ENCODE measurements at places on chromosomes 5 and 9.

GRCh38 chr5:39775797-39776365 is 351.1 kb upstream of the DAB2 start:
- DNase-seq: no peak

- no peak for DNase-seq
These were observed 8.5 kb downstream of the ANKS6 start for GRCh38 chr9:98787766-98788335.

DNA sequence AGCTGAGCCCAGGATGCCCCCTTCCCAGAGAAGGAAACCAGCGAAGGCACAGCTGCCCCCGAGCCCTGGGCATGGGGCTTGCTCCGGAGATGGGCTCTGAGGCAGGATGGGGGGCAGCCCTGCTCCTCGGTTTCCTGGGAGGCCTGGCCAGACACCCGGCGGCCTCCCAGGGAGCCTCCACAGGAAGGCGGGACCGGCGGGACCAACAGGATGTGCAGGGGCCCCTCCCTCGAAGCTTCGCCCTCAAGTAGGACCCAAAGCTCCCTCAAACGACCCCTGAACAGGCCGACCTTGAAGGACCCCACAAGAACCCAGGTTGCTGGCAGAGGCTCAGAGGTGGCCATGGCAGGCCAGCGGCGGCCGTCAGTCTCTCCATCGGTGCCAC is 11.7 kb downstream of the EXD3 start:
- no peak for DNase-seq

GRCh38 chr5:148816782-148817181 is 9.6 kb upstream of the ADRB2 start:
- DNase-seq: no peak

- DNase-seq: no peak
These were observed 184.3 kb downstream of the DAB2IP start for GRCh38 chr9:121835587-121836365.

GRCh38 chr5:36607838-36608783 is 1.7 kb downstream of the SLC1A3 start:
- DNase-seq: no peak

DNA sequence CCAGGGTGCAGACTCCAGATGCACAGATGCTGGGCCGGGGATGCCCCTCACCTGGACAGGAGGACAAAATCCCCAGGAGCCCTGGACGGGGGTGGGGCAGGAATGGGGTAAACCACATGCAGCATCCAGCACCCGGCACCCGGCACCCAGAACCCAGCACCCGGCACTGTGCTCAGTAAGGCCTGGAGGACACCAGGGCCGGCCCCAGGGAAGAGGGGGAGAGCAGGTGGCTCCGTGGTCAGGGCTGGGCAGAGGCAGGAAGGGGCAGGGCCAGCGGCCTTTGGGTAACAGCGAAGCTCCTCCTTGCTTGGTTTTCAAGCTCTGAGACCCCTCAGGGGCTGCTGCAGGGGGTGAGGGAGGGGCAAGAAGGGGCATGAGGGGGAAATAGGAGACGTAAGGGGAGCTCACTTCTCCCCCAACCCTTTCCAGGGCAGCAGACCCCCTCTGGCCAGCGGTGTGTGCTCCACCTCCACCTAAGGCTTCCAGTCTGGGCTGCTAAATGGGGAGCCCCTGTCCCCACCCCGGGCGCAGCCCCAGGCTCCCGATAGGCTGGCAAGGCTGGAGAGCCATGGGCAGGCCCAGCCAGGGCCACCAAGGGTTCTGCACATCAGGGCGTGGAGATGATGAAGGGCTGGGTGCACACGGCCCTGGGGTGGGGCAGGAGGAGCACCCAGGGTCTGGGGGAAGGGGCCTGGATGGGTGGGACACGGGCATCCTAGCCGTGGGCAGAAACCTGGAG is 17.8 kb upstream of the SLC6A19 start:
- no peak for DNase-seq

GRCh38 chr9:132328580-132328979 is 26.2 kb downstream of the SETX start:
- no peak for DNase-seq

DNA sequence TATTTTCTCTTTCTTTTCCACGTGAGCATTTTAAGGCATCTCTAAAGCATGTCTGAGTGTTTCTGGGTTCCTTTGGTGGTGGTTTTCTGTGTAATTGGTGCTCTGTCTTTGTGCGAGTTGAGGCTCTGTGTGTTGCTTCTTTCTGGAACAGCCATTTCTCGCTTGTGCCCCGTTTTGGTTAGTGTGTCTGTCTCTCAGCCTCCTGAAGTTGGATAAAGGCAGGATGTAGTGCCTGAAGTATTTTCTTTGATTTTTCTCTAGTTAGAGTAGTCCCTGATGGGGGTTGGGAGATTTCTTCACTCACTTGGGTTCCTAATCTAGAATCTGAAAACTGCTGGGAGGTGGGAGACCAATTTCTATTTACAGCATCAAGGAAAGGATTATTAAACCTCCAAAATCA is 129.7 kb upstream of the TMEM161B start:
- DNase-seq: no peak

GRCh38 chr5:173475780-173476179 is 140.7 kb downstream of the BOD1 start:
- no peak for DNase-seq

Measured in lower leg skin (tissue), 4 donors.